ENCODE measurements at places on chromosomes 6 and 20. TPM values are rescaled to one million over a fixed set of nuclear protein-coding genes. Genes with fewer than 3 reads are reported as not detected.

The BEND6 gene
- total RNA-seq = not detected

The BFSP1 gene
- total RNA-seq = 0.50 TPM

The ZNF184 gene
- 11.6 TPM for total RNA-seq

The ZSCAN23 gene
- total RNA-seq = 0.79 TPM

The MCHR2 gene
- not detected for total RNA-seq

The TMC2 gene
- total RNA-seq = not detected

The IRAK1BP1 gene
- 2.4 TPM for total RNA-seq

The PAX1 gene
- not detected for total RNA-seq

The ZNF334 gene
- total RNA-seq = 1.1 TPM

GRCh38 chr6:44932651-44933091, 395.5 kb upstream of the RUNX2 start:
- peak; percentile 69 for DNase-seq

- no peak for DNase-seq
These were observed 598.8 kb downstream of the RNF144B start for GRCh38 chr6:18985996-18986395.

GRCh38 chr6:39876826-39877225, 57.4 kb downstream of the MOCS1 start:
- DNase-seq = no peak

- DNase-seq = no peak
These were observed 234.9 kb downstream of the KCNQ5 start for GRCh38 chr6:72856801-72857200.

- DNase-seq = no peak
These were observed 26.7 kb upstream of the SRC start for GRCh38 chr20:37319151-37319671.

DNA sequence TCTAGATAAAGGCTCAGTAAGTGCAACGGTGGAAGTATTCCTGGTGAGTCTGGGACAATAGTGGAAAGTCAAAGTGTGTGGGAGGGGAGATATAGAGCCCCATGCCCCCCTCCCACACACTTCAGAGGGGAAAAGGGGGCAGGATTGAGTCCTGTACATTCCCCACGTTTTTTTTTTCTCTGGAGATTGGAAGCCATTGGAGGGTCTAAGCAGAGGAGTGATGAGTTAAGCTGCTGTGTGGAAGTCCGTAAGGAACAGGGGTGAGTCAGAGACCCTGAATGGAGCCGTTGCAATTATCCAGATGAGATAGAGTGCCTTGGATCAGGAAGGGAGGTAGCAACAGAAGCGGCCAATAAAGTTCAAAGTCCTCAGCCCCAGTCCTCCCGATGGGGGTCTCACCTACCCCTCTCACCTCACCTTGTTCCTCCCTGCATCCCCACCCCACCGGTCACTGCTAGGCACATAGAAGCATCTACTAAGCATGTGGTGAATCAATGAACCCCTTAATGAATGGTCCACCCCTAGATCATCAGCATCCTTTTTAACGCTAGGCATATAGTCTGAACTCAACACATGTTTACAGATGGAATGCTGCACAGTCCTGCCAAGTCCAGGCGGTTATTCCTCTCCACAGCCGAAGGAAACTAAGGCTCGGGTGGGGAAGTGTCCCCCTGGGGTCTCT, 662 bp upstream of the SLC9A8 start:
- DNase-seq = no peak

DNA sequence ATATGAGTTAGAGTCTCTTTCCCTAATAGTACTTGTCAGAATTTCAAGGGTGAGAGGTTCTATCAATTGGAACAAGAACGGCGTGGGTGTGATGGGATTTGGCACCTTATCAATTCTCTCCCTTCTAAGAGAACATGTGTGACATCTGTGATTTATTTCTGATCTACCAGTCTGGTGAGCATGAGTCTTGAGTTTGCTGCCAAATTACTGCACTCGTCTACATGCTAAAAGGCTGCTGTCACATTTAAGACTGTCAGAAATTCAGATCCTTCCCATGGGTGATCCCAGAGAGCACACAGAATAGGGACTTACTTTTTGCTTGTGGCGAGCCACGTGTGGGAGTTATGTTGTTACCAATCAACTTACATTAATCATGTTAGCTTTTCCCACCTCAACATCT, 370.2 kb upstream of the SASH1 start:
- no peak for DNase-seq

GRCh38 chr6:44641344-44642031, 254.0 kb downstream of the CDC5L start:
- DNase-seq = no peak

GRCh38 chr20:32845786-32846185, 12.9 kb upstream of the EFCAB8 start:
- no peak for DNase-seq

DNA sequence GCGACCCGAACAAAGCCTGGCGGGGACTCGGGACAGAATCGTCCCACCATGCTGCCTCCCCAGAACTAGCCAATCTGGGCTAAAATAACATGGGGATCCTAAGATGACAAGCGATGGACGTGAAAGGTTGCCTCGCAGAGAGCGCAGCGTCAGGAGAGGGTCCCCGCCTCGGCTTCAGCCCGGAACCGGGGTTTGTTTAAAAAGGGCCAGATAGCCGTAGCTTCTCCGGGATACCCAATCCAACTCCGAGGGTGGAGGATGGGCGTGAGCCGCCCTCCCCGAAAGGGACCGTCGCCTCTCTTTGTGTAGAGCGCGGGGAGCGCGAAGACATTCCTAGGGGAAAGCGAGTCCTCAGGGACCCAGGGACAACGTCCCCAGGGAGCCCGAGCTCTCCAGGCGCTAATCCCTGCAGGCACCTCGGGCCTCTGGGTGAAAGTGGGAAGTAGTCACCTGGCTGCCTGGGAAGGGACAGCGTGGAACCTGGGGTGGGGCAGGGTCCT, 643 bp downstream of the CD24 start:
- no peak for DNase-seq

DNA sequence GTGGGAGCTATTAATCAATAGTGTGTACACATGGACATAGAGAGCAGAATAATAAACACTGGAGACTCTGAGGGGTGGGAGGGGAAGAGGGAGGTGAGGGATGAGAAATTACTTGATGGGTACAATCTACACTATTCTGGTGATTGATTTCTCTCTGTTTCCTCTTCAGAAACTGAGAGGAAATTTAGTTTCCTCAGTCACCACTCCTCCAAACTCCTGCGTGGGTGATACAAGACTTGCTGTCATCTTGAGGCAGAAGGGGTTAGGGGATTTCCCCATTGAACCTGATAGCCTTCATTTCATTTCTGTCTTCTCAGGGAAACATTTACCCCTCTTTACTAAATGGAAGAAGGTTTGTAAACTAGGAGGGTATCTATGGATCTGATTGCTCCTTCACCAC, 84.3 kb upstream of the ESR1 start:
- no peak for DNase-seq

DNA sequence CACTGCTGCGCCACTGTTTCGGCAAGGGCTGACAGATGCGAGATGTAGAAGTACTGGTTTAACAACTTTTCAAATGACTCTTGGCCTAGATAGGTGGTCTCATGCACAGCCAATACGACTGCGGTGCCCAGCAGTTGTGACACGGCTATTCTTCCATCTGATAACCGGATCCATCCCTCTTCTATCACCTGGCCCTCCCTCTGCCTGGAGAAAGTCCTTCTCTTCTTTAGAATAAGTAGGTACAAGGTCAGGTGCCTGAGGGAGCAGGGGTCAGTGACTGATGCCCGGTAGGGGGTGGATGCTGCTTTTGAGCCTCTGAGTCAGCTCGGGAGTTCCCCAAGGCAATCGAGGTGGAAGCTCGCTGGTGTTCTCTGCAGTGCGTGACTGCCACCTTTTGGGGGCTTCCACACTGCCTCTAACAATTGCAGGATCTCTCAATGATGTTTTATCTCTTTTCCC, 166.8 kb upstream of the GRIK2 start:
- DNase-seq = no peak

- DNase-seq = no peak
These were observed 116.5 kb downstream of the FAM120B start for GRCh38 chr6:170423030-170423429.

All from activated CD8-positive, alpha-beta T cell treated with anti-CD3 and anti-CD28 coated beads, Interleukin-2, amount 10 ng/mL, durations not matched to agents 7 days and 5 days (primary cell).